ENCODE measurements at places on chromosomes 5 and 9.

DNA sequence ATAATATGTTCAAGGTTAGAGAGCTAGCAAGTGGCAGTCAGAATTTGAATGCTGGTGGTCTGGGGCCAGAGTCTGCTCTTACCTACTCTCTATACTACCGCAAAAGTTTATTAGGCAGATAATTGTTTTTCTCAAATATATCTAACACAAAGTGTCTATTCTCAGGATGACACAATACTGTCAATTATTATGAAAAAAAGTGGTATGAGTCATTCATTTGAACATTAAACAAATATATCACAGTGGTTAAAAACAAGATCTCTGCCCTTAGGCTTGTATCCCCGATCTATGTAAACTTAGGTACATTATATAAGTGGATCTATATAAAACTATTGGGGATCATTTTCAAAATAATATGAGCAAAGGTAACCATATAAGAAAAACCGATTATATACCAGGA is 354.9 kb downstream of the CETN3 start:
- DNase-seq, result no peak

DNA sequence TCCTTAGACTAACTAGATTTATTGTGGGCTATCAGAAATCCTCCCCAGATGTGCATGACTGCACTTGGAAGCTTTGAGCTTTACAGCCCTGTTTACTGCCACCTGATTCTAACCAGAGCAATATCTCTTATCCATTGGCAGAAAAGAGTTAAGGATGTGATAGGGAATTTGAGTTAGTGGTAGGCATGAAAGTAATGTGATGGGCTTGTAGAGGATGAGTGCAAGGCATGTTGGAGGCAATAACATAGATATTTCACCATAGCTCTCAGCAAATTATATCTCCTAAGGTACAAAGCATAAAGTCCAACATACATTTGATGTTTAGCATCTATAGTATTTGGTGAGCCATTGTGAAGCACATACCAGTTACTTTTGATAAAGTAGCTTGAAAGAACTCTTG is 103.8 kb downstream of the INVS start:
- no peak for DNase-seq

DNA sequence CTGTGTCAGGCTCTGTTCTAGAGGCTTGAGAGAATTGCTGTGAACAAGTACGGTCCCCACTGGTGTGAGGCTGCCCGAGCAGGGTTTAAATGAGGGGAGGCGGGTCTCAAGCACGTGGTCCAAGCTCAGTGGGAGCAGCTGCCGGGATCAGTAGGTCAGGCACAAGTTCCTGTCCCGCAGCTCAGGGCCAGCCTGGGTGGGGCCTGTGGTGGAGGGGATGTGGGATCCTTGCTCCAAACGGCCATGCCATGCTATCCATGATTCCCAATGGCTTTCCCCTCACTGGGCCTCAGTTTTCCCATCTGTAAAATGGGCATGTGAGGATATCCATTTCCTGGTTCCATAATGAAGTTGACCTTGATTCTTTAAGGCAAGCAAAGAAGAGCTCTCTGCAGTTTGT is 17.1 kb downstream of the OBP2B start:
- no peak for DNase-seq

GRCh38 chr5:38757451-38758245 is 88.2 kb upstream of the OSMR start:
- DNase-seq, result no peak

- DNase-seq, result no peak
Observed at GRCh38 chr5:168813184-168813968, 234.2 kb upstream of the PANK3 start.

DNA sequence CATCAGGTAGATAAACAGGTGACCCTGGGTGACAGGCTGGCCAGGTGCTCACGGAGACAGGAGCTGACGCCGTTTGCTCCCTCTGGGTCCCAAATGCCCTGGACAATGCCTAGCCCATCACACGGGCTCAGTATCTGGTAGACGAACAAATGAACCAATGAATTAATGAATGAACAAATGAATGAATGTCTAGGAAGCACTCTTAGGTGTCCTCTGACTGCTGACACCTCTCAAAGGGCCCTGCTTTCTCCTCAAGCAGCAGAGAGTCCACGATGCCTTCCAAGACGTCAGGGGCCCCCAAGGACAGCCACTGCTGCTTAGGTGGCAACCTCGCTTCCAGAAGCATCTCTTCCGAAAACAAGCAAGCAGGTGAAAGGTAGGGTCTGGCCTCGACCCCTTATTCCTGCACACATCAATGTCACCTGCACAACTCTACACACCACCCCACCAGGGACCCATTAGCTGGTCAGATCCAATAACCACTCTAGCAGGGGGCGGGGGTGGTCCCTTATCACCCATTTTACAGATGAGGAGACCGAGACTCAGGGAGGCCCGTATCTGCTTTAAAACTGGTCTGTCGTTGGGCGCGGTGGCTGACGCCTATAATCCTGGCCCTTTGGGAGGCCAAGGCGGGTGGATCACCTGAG is 45.2 kb downstream of the VAV2 start:
- no peak for DNase-seq

DNA sequence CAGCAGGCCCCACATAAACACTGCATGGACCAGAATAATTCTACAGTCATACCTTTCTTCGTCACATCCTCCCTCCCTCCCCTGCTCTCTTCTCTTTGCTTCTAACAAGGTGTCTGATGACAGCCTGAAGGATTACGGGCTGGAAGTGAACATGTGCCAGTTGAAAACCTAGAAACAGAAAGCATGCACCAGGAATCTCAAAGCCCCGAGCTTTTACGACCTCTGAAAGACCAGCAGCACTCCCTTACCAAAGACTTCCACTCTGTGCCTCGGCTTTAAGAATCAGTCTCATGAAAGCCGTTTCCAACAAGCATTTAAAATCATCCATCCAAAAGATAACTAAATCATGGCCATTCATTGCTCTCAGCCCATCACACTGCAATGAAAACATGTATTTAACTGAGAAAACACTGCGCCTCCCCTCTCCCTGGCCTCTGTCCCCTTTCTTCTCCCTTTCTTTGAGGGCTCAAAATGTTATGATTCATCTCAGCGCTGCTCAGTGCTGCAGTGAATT is 21.3 kb downstream of the MSX2 start:
- DNase-seq, result no peak

DNA sequence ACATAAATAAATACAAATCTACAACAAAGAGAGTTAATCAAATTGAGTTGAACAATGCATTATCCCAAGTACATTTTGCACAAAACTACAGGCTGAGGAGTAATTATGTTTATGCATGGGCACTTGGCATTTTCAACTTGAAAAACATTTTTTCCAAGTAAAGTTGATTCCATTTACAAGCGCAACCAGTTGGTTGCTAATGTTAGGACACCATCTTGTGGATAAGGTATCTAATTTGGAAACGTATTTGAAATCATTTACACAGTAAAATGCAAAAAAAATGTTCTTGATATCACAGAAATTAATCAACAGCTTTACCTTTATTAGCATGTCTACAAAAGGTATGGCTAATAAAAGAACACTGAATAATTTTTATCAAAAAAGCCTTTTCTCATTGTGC is 18.8 kb downstream of the FTMT start:
- DNase-seq, result no peak

- DNase-seq, result peak; percentile 30
Observed at GRCh38 chr5:157108976-157109375, at the start of gene HAVCR2. Gene HAVCR2 (minus strand): TSS chr5:157109044. CDS start chr5:157108983, 61 bp downstream.

DNA sequence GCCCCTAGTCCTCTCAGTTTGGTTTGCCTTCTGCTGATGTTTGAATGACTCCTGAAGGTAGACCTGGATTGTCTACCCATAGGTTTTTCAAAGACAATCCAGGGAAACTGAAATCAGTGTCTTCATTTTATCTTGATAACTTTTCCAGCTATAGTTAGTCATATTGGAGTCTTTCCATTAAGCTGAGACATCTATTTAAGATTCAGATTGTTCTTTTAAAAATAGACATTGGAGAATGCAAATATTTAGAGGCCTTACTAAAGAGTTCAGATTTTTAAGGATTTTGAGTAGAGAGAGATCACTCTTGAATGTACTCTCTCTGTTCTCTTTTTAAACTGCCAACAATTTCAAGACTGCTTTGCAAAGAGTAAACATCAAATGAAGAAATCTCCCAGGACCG is 69.1 kb downstream of the GDNF start:
- DNase-seq, result no peak

- no peak for DNase-seq
Observed at GRCh38 chr9:121746866-121747265, 95.4 kb downstream of the DAB2IP start.

DNA sequence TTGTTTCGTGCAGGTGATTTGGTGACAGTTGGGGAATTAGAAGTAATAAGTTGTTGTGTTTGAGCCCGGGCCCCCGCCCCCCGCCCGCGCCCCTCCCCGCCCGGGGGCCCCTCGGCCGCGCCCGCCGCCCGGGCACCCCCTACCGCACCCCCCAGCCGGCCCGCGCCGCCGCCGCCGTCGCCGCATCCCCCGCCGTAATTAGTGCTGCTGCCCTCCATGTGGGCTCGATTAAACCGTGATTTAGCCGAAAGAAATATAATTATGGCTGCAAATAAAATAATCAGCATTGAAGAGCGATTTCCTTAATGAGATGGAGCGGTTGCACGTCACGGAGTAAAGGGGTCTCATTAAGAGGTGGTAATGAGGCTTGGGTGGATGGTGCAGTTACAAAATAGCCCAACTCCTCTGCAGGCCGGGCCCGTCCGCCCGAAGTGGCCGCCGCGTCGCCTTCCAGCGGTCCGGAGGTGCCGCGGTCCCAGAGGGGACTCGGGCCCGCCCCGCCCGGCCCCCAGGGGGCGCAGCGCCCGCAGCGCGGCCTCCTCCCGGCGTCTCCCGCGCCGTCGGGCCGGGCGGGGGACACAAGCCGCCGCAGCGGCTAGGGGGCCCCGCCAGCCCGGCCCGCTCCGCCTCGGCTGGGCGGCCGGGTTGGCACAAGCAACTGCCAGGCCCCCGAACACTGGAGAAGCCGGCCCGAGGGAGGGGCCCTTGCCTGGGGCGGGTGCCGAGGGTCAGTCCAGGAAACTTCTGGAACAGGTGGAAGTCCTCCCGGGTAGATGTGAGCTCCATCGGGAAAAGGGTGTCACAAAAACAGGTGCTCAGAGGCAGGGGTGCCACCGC is 6.9 kb upstream of the OTP start:
- DNase-seq, result no peak
